Stimulated activated CD4-positive, alpha-beta T cell treated with anti-CD3 and anti-CD28 coated beads, Interleukin-1b, Interleukin-23, amount 100 ng/mL, for 1 hour (primary cell): ENCODE measurements at places on chromosomes 2 and 18.

GRCh38 chr2:203177361-203177760, 61.5 kb upstream of the CYP20A1 start:
- no peak for DNase-seq

- no peak for DNase-seq
Observed at GRCh38 chr2:126770466-126770865, 114.5 kb downstream of the GYPC start.

GRCh38 chr2:144703852-144704708, 184.2 kb upstream of the ZEB2 start:
- DNase-seq: no peak

DNA sequence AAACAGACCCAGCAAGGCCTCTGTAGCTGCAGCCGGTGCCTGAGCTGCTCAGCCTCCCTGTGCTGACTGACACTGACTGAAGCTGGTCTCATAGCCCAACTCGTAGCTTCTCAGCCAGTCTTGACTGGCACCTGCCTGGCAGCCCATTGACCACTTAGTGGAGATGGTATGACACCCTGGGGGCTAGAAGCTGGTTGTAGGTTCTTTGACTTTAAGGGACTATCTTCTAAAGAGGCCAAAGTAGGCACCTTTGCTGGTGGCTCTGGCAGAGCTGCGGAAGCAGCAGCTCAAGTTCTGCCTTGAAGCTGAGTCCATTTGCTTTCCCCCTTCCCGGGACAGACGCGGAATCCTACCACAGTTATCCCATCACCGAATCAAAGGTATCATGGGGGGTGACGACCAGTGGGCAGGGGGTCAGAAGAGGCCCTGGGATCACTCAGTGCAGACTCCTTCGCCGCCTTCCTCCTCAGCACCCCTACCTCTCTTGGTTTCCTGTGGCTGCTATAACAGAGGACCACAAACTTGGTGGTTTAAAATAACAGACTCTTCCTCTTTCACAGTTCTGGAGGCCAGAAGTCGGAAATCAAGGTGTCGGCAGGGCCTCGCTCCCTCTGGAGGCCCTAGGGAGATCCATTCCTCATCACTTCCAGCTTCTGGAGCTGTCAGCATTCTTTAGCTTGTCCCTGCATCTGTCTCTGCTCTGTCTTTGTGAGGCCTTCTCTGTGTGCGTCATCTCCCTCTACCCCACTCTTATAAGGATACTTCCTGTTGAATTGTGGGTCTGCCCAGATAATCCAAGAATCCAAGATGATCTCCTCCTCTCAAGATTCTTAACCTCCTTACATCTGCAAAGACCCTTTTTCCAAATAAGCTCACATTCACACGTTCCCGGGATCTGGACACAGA, 13.7 kb upstream of the FOSL2 start:
- no peak for DNase-seq

- no peak for DNase-seq
Observed at GRCh38 chr18:48792611-48793380, 158.0 kb downstream of the SMAD7 start.

DNA sequence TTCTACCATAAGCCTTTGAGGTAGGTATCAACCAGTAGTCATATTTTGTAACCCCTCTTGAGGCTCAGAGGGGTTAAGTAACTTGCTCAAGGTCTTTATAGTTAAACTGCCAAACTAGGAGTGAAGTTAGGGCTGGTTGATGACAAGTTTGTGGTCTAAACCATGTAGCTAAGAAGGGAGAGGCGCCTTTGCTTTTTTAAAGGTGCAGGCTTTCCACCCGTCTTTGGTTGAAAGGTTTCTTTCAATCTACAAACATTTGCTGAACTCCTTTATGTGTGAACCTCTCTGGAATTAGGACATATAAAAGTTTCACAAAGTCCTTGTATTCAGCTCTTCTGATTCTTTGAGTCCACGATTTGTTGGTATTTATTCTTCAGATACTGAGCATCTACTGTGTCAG, 2.4 kb upstream of the MTA3 start:
- DNase-seq: no peak

GRCh38 chr2:217413193-217413592, 553.3 kb upstream of the TNP1 start:
- DNase-seq: no peak

GRCh38 chr2:82636402-82637020, 1822.6 kb downstream of the SUCLG1 start:
- no peak for DNase-seq

DNA sequence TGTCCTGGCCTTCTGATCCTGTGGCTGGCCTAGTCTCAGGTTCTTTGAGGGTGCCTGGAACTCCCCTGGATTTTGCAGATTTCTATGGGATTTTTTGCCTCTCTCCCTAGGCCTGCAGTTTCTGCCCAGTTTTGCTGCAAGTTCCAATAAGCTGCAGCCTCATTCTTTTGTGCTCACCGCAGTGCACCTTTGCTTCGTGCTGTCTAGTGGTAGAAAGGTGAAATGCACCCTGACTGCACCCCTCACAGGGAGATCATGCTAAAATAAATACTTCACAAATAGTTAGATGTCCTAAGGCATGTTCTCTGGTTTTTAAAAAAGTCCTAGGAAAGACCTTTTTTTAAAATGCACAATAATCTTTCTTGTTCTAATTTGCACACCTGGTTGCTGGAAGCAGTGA, 72.5 kb downstream of the GNAL start:
- DNase-seq: no peak

DNA sequence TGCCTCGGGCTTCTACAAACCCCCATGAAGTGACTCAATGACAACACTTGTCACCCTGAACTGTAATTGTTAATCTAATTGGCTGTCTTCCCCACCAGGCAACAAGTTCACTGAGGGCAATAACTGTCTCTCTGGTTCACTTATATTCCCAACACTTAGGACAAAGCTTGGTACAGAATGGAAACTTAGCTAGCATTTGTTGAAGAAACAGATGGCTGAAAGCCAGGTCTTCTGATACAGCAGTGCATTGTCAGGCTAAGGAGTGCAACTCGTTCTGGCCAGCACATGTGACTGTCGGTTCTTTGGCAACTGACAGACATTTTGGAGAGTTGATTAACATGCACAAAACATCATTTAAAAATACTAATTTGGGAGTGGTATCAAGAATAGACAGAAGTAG, 14.6 kb upstream of the DNAJC27 start:
- no peak for DNase-seq

DNA sequence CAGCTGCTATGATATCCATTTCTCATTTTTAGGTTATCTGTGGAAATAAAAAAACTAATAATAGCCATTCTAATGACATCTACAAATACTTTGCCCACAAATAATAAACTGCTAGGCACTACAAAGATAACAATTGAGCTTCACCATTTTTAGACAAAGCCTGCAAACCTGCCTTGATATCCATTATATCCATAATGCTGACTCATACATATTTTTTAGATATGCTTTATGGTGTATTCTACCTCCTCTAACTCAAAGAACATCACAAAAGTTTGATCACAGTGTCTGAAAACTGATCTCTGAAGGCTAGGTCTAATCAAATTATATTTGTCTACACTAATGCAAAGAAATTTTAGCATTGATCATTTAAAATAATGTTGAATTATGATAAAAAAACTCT, 138.4 kb downstream of the HNMT start:
- DNase-seq: no peak

DNA sequence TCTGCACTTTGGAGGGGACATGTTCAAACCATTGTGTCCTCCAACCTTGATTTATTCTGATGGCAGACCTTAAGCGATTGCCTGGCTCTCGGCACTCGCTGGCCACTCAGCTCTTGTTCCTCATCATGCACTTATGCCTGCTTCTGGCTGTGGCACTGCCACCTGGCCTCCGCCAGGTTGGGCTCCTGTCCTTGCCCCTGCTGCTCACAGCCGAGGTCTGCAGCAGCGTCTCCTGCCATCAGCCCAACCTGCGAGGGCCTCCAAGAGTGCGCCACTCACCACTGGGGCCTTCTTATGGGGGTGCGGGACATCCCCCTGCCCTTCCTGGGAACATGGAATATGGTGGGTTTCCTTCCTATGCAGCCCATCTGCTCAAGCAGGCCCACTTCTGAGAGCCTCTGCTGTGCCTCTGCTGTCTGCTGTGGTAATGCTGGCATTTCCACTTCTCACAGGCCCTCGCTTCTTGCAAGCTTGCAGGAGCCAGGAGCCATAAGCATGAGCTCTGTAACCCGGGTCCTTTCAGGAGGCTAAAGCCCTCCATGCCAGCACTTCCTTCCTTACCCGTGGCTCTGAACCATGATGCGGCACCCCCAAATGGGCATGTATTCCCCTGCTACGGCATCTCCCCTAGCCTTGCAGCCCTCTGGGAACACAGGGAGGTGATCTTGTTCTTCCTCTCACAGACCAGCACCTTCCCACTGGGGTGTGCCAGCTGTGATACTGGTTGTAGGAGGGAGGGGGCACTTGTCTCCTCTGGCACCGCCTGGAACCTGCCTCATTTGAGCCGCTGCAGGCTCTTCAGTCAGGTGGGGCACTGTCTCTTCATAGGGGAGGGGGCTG, 58.6 kb upstream of the HS6ST1 start:
- DNase-seq: no peak

DNA sequence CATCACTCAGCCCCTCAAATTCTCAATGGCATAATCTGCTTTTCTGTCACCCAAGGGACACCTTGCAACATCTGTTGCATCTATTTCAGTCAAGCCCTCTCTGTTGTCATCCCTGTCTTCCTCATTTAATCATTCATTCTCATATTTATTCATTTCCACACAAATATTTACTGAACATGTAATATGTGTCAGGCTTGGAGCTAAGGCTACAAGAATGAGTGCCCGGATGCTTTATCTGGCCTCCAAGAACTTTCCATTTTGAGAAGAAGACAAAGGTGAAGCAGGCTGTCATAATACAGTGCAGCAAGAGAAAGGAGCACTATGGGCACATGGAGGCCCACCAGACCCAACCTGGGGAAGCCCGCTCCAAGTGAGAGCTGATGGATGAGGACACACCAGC, 15.6 kb downstream of the IL18RAP start:
- no peak for DNase-seq

- DNase-seq: no peak
Observed at GRCh38 chr2:25529034-25529433, 144.3 kb downstream of the DTNB start.

DNA sequence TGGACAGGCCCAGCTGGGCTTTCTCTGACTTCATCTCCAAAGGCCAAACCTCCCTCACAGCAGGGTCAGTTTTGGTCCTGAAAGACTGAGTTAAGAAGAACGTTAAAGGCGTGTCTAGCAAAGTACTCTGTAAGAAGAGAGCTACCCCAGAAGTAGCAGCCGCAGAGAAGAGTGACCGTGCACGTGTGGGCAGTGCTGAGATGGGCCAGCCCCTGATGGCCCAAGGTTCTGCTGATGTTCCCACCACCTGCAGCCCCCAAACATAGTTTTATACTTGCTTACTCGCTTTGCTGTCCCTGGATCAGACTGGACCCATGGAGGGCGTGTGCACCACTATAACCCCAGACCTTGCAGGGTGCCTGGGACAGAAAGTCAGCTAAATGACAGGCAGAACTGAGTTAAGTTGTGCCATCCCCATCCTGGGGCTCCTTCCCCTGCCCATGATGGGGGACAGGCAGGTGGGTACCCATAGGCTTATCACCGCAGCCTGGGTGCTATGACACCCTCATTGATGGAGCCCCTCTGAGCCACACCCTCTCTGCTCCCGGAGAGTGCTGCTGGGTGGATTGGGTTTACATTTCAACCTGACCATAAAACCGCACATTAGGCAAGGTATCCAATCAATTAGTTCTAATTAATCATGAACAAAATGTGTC, 367.3 kb upstream of the HS6ST1 start:
- DNase-seq: no peak

DNA sequence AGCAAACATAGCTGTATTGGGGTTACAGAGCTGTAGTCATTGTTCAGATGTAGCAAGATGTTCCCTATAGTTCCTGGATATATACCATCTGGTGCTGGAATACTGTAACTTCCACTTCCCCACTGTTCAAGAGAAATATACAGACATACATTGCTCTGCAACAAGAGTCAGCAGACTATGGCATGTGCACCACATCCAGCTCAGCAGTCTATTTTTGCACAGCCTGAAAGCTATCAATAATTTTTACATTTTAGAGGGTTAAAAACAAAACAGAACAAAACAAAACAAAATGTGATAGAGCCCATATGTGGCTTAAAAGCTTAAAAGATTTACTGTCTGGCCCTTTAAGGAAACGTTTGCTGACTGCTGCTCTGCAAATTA, 31.8 kb upstream of the VIT start:
- DNase-seq: no peak

GRCh38 chr2:134642938-134643337, 75.9 kb downstream of the TMEM163 start:
- no peak for DNase-seq

DNA sequence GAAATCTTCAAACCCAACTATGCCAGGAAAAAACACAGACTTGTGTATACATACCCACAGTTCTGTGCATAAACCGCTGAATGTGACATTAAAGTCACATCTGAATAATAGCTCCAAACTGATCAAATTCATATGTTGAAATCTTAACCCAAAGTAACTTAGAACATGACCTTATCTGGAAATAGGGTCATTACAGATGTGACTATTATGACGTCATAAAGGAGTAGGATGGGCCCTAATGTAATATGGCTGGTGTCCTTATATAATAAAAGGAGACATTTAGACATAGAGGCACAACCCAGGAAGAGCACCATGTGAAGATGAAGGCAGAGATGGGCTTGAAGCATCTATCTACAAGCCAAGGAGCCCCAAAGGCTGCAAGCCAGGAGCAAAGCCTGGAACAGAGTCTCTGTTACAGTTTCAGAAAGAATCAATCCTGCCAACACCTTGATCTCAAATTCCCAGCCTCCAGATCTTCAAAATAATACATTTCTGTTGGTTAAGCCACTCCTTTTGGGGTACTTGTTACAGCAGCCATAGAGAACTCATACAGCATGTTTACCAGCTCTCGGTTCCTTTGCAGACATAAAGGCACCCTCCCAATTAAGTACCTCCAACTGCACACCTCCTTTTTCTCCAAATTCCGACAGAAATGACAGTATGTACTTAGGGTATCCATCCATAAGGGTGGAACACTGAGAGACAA, 27.6 kb downstream of the SOX11 start:
- DNase-seq: no peak

DNA sequence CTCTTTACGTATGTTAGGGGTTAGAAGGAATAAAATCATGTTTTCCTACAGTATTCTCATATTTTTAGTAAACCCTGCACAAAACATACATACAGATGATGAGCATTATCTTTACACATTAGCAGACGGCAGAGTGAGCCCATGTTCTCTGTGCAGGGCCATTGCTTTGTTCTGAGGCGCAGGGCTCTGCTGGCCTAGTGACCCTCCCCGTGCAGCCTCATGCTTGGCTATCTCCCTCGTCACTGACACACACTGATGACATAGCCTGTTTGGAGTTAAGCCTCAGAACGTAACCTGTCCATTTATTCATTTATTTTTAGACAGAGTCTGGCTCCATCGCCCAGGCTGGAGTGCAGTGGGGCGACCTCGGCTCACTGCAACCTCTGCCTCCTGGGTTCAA, 115.9 kb upstream of the FOSL2 start:
- no peak for DNase-seq

DNA sequence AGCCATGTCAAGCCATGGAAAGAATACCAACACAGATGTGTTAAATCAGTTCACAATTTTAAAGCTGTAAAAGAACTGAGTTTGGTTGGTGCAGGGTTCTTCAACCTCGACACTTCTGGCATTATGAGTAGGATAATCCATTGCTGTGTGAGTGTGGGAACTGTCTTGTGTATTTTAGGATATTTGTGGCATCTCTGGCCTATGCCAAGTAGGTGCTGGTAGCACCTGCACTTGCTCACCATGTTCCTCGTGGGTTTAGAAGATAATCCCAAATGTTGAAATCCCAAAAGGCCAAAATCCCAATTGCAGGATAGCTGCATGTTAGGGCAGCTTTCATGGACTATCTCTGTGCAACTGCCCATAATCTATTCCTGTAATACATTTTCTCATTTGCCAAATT, 3.8 kb downstream of the KRCC1 start:
- DNase-seq: no peak

- no peak for DNase-seq
Observed at GRCh38 chr2:38180754-38181153, 104.8 kb upstream of the CYP1B1 start.
